ENCODE measurements at places on chromosomes 1 and 21.

DNA sequence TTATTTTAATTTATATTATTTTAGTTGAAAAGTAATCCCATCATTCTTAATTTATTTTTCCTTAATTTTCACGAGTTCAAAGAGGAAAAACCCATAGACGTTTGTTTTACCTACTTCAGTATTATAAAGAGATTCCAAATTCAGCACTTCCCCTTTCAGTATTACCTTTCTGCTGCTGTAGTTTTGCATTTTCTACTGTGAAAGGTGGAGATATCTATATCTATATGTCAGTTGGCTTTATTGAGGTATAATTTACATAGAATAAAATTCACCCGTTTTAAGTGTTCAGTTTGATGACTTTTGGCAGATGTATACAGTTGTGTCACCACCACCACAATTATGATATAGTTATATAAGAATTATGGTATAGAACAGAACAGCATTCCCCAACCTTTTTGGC is 33.0 kb downstream of the MAST2 start:
- no peak for DNase-seq

GRCh38 chr1:86798608-86799291 is 94.4 kb downstream of the SH3GLB1 start:
- no peak for DNase-seq

GRCh38 chr1:94531664-94532063 is 9.9 kb downstream of the F3 start:
- no peak for DNase-seq

DNA sequence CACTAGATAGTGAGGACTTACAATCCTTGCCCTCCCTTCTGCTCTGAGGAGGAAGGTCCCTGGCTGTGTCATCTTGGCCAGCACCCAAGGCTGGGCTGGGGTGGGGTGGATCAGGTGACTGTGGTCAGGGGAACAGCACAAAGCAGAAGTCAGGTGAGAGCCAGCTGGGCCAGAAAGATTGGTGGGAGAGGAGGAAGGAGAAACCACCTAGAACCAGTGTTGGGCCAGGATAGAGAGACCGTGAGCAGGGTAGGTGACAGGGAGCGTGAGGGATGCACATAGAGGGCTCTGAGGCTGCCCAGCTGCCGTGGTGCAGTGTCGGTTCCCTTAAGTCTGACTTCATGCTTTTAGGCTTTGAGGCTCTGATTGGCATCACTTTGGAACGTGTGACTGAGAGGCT is 22.7 kb downstream of the NCF2 start:
- DNase-seq: no peak

DNA sequence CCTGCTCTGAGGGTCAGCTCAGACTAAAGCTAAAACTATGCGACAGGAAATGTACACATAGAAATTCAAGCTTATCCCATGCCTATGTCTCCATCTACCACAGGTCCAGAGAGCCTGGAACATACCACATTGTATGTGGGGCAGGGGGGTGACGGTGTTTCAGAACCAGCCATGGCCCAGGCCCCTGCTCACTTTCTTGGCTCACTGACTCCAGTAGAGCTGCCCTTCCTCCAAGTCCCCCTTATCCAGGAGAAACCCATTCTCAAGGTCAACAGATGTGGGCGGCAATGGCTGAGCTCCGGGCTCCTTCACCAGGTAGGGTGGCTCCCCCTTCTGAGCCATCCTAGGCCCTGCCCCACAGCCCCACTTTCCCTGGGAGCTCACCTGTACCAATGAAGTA is 21.0 kb downstream of the CACNA1S start:
- DNase-seq: no peak

GRCh38 chr1:27873671-27874384 is 1.5 kb downstream of the THEMIS2 start:
- no peak for DNase-seq

- no peak for DNase-seq
Observed at GRCh38 chr21:24824209-24824608, 783.1 kb downstream of the MRPL39 start.

- no peak for DNase-seq
Observed at GRCh38 chr1:237684236-237684635, 206.5 kb downstream of the ZP4 start.

DNA sequence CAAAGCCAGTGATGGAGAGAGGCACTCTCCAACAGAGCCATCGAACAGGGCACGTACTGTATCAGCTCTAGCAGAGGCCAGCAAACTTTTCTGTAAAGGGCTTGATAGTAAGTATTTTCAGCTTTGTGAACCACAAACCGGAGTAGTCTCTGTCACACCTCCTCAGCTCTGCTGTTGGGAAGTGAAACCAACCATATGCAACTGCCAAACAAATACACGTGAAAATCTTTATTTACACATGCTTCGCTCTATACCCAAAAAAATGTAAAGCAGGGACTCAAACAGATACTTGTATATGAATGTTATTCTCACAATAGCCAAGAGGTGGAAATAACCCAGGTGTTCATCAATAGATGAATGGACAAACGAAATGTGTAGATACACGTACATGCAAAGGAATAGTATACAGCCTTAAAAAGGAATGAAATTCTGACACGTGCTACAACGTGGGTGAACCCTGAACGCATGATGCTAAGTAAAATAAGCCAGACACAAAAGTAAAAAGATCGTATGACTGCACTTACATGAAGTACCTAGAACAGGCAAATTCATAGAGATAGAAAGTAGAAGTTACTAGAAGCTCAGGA is 39.0 kb downstream of the SETD4 start:
- no peak for DNase-seq

DNA sequence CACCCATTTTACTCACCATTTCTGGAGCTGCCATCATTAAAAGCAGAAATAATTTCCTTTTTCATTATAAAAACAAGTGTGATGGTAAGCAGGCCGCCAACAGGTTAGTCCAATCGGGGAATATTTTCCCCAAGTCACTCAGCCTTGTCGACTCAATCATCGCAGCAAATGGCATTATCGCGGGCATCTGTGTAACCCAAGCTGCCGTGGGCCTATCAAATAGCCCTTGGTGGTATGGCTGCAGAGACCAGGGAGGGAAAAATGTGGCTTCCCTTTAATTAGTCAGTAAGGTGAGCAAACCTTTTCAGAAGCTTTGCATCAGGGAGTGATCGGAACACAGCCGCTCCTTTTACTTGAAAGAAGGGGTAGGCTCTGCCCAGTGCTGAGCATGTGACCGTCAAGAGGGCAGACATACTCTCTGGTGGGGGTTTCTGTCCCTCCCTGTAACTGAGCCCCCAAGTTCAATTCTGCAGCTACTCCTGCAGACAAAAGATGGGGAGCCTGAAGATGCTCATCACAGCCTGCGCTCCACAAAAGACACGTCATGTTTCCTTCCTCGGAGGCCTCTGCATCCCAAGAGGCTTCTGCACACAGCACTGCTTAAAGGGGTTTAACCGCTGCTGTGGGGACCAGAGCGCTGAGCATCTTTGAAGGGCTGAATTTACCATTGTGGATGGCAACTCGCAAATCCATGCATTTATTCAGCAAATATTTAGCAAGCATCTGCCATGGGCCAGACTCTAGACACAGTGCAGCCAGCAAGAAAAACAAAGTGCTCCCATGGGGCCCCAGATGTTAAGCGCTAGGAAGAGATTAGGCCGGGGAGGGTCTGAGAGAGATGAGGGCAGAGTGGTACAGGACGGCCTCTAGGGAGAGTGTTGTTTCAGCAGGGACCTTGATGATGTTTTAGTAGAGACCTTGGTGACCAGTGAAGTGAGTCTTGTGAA is 1.2 kb upstream of the TMPRSS3 start:
- no peak for DNase-seq

- DNase-seq: peak; percentile 9
Observed at GRCh38 chr1:217660353-217661062, 29.4 kb downstream of the SPATA17 start.

DNA sequence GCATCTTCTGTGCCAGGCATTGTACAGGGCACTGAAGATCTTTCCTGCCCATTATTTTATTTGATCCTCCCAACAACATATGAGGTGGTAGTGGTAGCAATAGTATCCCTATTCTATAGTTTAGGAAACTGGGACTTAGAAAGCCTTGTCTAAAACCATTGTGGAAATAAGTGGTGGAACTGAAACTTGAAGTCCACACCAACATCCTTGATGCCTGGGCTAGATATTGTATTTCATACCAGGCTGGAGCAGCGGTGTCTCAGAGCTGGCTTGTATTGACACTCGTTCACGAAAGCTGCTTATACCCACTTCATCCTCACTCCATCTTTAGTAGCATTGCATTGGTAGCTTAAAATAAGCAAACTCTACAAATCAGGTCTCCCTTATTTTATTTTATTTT is 9.7 kb upstream of the CTSS start:
- no peak for DNase-seq

- DNase-seq: no peak
Observed at GRCh38 chr1:22018583-22019559, 17.4 kb downstream of the CELA3A start.

- no peak for DNase-seq
Observed at GRCh38 chr1:109047339-109047738, 5.4 kb upstream of the WDR47 start.

- no peak for DNase-seq
Observed at GRCh38 chr1:28601696-28602095, 9.6 kb downstream of the RAB42 start.

- DNase-seq: no peak
Observed at GRCh38 chr1:201252944-201253371, 30.3 kb upstream of the PKP1 start.

DNA sequence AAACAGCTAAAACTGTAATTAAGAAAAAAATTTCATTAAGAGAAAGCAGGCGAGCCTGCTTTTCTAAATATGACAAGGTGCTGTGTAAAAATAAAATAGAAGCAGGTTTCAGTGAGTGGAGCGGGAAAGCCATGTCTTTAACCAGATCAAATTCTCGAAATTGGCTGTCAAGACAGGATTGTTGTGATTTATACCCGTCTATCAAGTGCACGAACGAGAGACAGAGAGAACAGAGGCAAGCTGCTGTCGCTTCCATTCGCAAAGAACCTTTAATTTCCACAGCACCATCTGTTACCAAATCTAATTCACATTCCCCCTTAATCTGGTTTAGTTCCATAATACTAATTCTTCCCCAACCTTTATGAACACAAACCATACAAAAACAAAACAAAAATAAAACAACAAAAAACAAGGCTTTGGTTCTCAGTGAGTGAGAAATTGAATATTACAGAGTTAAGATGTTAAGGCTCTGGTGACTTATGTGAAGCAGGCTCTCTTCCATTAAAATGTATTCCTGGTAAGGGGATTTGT is 35.0 kb downstream of the ESRRG start:
- DNase-seq: peak; percentile 81

DNA sequence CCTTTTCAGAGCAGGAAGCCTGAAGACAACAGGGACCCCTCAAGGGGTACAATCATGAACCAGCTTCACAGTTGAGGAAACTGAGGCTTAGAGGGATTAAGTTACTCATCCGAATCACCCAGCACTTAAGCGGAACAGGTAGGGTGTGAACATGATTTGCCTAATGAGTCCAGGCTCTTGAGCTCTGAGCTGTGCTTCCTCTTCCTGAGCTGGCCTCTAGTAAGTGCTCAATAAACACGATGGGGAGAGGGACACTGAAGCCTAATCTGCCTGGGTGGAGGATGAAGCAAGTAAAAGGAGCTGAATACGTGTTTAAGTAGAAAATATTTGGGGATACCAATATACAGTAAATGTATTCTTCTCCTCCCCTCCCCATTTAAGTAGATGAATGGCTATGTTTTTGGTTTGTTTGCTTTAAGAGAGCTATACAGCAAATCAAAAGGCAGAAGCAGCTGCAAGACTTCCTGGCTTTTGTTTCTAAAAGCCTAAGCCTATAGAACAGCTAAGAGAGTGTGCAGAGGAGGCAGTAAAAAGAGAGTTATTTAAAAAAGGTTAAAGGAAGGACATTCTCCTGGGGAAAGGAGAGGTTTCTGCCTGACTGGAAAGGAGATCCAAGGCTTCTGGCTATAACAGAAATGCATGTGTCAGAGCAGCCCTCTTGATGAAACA is 20.5 kb downstream of the STPG1 start:
- no peak for DNase-seq

- no peak for DNase-seq
Observed at GRCh38 chr1:6033986-6034749, 11.5 kb upstream of the KCNAB2 start.

DNA sequence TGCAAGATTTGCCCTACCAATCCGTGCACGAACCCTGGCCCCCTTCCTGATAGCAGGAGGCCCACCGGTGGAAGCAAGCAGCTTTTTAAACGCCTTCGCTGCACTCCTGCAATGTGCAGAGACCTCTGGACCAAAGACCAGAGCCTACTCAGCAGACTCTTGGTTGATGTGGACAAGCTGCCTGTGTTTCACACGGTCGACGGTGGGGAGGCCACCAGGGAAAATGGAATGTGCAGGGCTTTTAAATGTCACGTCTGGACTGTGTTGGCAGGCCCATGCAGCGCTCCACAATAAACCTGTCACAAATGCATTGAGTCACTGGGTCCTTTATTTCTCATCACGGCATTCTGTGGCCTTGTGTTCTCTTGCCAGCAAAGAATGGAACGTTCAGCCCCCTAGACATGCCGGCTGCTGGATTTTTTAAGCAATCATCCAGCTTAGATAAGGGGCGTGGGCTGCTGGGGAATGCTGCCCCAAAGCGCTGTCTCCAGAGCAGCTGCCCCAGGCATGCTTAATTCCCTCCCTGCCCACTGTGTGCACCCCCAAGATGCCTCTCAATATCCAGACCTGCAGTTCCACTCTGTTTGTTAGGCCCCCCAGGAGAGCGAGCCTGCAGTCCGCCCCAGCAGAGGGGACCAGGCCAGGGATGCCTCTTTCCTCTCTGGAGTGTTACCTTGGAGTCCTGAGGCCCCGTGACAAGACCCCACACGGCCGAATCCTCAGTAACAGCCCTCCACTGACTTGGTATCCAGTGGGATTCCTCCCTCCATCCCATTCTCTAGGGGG is 71.3 kb downstream of the ATP5PO start:
- no peak for DNase-seq

DNA sequence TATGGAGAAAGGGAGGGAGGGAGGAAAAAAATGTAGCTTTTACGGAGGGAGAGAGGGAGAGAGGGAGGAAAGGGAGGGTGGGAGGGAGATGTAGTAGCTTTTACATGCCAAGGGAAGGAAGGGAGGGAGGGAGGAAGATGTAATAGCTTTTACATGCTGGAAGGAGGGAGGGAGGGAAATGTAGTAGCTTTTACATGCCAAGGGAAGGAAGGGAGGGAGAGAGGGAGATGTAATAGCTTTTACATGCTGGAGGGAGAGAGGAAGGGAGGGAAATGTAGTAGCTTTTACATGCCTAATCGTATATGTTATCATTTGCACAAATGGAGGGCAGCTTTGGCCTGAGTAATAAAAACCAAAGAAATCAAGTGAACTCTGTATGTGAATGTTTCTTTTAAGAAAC is 35.6 kb downstream of the EEIG2 start:
- no peak for DNase-seq

- DNase-seq: no peak
Observed at GRCh38 chr1:147800804-147801203, 40.4 kb upstream of the GJA5 start.
